ENCODE measurements at places on chromosomes 3 and 15. TPM values are rescaled to one million over a fixed set of nuclear protein-coding genes. Genes with fewer than 3 reads are reported as not detected.

Gene TJP1
- total RNA-seq, result 47.9 TPM

Gene STAB1
- total RNA-seq, result 0.57 TPM

Gene ARPIN
- total RNA-seq, result 9.8 TPM

Gene PLCB2
- total RNA-seq, result under 0.01 TPM

Gene SCAMP5
- 1.6 TPM for total RNA-seq

Gene FAM3D
- total RNA-seq, result not detected

Gene IREB2
- 15.3 TPM for total RNA-seq

Gene SPRED1
- total RNA-seq, result 30.7 TPM

Gene ACTC1
- not detected for total RNA-seq

Gene HDGFL3
- total RNA-seq, result 21.6 TPM

Gene GOLGA6D
- total RNA-seq, result not detected

Gene MB21D2
- 11.9 TPM for total RNA-seq

Gene IL12A
- 0.43 TPM for total RNA-seq

Gene GOLGA8K
- total RNA-seq, result 0.09 TPM

Gene TMEM108
- not detected for total RNA-seq

Gene PARP15
- 0.14 TPM for total RNA-seq
